ENCODE measurements at places on chromosomes 6 and 20.

- no peak for DNase-seq
Observed at GRCh38 chr6:20417819-20418218, 16.1 kb downstream of the E2F3 start.

DNA sequence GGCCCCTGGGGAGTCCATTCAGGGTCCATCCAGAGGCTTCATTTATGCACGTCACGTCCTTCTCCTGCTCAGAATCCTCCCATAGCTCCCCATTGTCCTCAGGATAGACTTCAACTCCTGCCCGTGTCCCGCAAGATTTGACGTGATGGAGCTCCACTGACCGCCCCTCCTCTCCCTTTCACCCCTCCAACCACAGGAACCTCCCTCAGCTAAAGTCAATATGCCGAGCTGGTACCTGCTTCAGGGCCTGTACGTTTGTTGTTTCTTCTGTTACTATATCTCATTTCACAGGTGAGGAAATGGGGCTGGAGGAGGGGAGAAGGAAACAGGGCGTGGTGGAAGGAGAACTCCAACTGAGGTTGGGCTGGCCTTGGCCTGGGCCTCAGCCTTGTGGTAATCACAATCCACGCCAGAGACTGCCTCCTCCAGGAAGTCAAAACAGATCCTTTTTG lies 38.6 kb downstream of the CEBPB start:
- no peak for DNase-seq

DNA sequence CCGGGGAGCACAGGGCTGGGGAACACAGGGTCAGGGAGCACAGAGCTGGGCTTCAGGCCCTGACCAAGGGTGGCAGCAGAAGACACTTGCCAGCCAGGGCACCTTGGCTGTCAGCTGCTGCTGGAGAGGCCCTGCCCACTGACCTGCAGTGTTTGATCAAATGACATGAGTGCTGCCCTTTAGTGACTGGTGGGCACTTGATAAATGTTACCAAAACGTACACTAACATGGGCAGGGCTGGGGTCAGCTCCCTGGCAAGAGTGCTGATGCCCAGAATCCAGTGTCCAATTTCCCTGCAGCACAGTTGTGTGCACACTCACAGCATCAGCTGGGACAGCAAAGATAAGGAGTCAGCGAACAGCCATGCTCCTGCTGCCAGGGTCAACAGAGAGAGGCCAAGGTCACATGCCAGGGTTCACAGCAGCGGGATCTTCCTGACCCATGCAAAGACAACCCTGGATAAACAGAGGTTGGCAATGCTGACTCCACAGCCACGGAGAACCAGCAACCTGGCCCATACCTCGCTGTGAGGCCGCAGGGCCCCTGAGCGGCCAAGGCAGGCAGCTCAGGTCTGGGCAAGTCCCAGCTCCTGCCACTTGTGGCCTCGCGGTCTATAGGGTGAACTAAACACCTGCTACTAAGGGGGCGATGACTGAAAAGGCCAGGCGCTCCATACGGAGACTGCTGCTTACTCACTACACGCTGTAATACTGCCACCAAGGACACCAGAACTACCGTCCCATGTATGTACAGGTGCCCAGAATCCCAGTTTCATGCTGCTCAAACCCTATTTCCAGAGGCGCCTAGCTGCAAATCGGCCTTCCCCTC lies 46.3 kb downstream of the NINL start:
- no peak for DNase-seq

- DNase-seq = no peak
Observed at GRCh38 chr6:38531134-38531533, 108.6 kb downstream of the BTBD9 start.

DNA sequence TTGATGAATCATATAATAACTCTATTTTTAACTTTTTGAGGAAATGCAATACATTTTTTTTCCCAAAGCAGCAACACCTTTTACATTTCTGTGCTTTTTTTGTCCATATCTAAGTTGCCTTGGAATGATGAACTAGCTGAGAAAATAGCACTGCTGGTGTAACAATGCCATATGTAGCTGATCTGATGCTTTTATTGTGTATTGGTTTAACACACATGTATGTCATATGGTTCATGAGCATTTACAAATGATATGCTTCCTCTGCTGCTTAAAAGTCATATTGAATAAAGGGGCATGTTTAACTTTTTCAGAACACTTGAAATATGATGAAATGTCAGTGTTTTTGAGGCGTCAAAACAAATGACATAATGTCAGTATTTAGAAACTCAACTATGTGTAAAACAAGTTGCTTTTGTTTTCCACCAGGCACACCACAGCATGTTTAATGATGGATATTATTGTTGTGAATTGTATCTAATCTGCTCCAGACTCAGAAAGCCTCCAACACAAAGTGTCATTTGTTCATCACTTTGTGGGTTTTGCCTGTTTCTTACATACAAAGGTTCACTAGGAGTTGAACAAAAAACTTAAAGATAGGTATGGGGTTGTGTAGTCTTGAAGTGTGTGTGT lies 775.8 kb upstream of the FLRT3 start:
- no peak for DNase-seq

- no peak for DNase-seq
Observed at GRCh38 chr20:59446376-59446775, 146.0 kb downstream of the EDN3 start.

DNA sequence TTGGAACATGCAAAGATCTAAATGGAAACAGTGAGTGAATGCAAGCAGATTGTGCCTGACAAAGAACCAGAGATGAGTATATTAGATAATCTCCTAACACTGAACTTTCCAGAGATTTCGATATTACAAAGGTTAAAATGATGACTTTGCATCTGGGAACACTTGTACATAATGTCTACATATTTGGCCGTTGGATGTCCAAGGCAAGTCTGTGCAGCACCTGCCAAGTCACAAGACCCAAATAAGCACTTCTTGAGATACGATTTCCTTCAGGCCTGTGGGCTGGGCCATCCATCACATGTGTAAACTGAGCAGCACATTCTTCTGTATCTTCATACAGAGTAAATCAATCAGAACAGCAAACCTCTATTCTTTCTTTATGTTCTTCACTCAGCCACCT lies 32.5 kb upstream of the SMLR1 start:
- DNase-seq = no peak

- peak; percentile 64 for DNase-seq
Observed at GRCh38 chr6:235763-236360, 56.4 kb upstream of the DUSP22 start.

- no peak for DNase-seq
Observed at GRCh38 chr6:37620519-37620918, 77.2 kb downstream of the MDGA1 start.

GRCh38 chr6:21111093-21111725 lies 482.3 kb upstream of the SOX4 start:
- DNase-seq = no peak

DNA sequence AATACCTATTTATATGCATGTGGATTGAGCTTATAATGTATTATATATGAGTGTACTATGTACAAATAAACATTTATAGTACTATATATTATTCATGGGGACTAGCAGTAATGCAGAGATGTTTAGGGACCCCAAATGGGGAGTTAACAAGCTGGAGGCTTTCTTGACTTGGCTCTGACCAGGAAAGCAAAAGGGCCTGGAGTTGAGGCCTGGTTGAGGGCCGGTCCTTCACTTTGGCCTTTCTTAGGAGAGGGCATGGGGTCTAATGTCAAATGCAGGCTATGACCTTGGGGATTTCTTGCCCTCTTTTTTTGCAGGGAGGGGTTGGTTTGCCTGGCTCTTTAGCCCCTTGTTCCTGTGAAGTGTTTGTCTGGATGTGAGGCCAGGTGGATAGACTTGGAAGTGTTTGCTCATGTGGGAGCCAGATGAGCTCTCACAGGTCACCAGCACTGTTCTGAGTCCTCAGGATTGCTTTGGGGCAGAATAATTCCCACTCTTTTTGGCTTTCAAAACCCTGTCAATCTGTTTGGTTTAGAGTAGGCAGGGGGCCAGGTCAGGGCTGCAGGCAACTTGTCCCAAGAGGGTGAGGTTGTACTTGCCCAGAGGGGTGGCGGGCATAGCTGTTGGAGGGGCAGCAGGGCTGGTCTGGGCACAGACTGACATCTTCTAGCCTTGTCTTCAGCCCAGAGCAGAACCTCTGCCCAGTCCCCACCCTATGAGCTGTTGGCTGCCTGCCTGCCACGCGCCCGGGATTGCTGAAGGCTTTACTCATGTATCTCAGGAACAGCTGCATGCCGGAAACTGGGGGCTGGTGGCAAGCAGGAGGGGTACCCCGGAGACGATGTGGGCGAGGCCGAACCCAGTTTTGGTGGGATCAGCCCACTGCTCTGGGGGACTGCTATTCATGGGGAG lies 14.6 kb downstream of the TJAP1 start:
- no peak for DNase-seq

- DNase-seq = no peak
Observed at GRCh38 chr20:59643615-59644061, 39.3 kb downstream of the PHACTR3 start.

DNA sequence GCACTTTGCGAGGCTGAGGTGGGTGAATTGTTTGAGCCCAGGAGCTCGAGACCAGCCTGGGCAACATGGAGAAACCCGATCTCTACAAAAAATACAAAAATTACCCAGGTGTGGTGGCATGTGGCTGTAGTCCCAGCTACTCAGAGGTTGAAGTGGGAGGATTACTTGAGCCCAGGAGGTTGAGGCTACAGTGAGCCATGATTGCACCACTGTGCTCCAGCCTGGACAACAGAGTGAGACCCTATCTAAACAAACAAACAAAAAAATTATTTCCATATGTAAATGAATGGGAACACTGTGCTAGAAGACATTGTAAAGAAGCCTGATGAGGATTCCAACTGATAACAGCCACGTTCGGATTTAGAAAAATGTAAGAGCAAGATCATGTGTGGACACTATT lies 154.2 kb downstream of the ZFP64 start:
- no peak for DNase-seq

DNA sequence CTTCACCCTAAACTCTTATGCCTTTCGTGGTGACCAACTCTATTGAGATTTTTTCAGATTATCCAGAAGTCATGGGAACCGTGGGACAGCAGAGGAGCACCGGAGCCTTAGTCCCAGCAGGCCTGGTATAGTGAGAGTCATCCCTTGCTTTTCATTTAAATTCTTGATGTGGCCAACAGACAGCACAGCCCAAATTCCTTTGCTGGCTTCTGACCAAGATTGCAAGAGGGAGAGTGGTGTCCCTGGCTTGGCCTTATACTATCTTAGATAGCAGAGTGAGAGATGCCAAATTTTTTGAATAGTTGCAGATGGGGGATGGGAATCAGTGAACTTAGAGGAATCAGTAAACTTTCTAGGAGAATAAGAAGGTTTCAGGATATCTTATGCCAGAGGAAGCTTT lies 7.8 kb downstream of the STX11 start:
- DNase-seq = peak; percentile 13

GRCh38 chr6:52925042-52925441 lies 15.5 kb upstream of the GSTA3 start:
- no peak for DNase-seq

DNA sequence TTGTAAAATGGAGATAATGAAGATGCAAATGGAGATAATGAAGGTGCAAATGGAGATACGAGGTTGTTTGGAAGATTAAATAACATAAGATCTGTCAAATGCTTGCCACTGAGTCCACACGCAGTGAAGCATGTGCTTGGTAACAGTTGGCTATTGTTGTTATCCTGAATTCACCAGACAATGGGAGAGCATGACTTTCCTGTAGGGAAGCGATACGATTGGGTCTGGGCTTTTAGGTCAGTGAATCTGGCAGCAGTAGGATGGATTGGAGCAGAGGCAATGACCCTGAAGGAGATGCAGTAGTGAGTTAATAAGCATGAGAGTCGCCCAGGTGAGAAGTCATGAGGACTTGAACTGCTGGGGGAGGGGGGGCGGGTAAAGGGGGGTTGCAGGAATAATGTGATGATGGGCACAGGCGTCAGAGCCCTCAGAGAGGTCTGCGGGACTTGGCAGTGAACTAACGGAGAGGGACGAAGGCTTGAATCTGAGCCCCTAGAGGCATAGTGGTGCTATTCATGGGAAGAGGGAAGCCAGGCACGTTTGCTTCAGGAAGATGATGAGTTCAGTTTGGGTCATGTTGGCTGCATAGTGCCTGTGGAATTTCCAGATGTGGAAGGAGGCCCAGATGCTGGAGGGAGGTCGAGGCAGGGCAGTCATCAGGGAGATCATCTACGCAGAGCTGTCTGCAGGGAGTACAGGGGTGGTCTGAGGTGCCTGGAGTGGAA lies 55.4 kb downstream of the ZDHHC14 start:
- DNase-seq = no peak

DNA sequence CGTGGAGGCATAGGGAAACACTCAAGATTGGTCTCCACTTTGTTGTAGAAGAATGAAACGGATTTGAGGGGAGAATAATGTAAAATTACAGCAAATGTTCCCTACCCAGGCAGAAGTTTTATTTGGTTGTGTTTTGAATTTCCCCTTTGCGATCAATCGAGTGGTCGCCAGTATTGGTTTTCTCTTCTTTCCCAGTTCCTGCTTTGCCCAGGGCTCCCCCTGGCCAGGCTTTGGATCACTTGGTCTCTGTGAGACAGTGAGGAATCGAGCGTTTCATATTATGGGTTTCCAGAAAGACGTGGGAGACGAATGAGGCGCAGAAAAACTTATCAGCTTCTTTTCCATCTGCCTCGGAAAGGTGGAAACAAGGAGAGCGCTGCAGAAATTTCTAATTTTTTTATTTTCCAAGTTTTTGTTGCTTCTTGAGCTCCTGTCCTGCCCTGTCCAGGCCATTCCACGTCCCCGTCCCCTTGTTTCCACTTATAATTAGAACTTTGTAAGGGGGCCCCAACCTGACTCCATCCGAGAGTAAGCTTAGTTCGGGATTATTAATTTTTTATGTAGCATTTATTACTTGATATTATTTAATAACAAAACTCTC lies 7.5 kb upstream of the TBX18 start:
- no peak for DNase-seq

- DNase-seq = no peak
Observed at GRCh38 chr6:33896391-33897188, 92.8 kb upstream of the MLN start.

DNA sequence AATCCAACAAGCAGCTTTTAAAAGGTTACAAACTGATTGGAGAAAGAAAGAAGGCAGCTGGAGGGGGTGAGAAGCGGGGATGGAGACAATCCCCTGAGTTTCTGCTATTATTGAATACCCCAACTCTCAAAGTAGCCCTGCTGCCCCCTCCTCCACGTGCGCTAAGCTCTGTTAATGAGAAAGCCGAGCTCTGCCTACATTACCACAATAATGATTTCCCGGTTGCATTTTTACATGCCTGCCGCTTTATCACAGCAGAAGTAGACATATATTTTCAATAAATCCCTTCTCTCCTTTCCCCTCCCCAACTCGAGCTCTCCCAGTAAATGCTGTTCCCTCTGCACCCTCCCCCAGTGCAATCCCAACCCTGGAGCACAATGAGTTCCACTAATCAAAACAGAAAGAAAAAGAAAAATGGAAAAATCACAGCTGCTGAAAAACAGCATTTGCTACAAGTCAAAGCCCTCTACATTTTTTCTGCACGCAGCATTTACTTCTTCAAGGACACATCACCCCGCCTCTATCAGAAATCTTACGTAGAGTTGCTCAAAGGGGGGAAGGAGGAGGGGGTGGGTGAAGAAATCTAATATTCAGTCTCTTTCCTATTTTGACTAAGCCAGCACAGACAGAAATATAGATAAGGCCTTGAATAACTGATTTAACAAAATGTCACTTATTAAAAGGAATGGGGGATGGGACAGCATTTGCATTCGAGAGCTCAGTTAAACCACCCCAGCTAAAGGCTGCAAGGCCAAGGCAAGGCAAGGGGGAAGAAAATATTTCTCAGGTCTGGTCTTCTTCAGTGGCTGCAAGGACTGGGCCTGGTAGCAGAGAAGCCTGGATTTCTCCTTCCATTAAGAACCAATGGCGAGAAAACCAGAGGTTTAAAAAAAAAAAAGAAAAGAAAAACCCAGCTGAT lies 10.7 kb downstream of the TRERF1 start:
- no peak for DNase-seq

All from H4 (cell line).